ENCODE measurements at places on chromosomes 4 and X.

DNA sequence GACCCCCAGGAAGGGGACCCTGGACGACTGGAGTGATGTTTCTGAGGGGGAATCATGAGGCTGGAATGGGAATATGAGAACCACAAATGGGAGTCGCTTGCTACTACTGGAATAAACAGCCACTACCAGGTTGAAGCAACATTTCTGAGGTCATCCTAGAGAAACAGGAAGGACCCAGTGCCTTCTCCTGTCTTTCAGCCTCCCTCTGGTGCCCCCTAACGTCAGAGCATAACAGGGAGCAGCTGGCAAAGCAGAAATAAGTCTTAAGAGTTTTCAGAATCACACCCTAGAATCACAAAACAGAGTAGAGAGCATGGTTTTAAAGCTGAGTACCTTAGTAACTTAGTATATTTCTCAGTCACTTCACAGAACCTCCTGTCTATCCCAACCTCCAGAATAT lies 347.8 kb upstream of the PITX2 start:
- peak; percentile 1 for DNase-seq

GRCh38 chr4:88999392-88999930 lies 57.5 kb downstream of the FAM13A start:
- DNase-seq: no peak

GRCh38 chrX:47902161-47902560 lies 65.5 kb downstream of the ZNF81 start:
- no peak for DNase-seq

GRCh38 chr4:181569553-181569952 lies 673.6 kb upstream of the TENM3 start:
- DNase-seq: peak; percentile 57

- no peak for DNase-seq
Measured at GRCh38 chr4:168656055-168656660, 159.3 kb downstream of the PALLD start.

- DNase-seq: no peak
Measured at GRCh38 chrX:74195605-74196004, 108.4 kb upstream of the ZCCHC13 start.

- peak; percentile 45 for DNase-seq
Measured at GRCh38 chr4:82293304-82293703, 80.5 kb downstream of the HNRNPD start.

- no peak for DNase-seq
Measured at GRCh38 chr4:154960476-154960875, 179.4 kb downstream of the RBM46 start.

DNA sequence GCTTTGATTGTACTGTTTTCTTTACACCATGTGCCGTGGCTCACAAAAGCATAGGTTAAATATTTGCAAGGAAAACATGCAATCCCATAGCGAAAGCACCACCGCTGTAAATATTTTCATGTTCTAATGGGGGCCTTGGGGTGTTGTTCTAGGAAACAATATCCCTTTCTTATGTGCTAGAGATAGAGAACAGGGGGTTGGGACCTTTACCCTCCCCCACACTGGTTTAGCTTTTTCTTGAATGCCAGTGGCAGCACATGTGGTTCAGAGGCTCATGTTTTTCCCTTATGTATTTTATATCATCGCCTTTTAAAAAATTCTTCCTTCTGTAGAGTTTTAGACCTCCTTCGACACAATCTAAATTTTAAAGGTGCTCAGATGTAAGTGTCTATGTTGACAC lies 422.6 kb upstream of the TENM3 start:
- no peak for DNase-seq

- DNase-seq: no peak
Measured at GRCh38 chr4:39900966-39901365, 76.7 kb downstream of the PDS5A start.

GRCh38 chr4:150145090-150145945 lies 67.1 kb downstream of the DCLK2 start:
- no peak for DNase-seq

DNA sequence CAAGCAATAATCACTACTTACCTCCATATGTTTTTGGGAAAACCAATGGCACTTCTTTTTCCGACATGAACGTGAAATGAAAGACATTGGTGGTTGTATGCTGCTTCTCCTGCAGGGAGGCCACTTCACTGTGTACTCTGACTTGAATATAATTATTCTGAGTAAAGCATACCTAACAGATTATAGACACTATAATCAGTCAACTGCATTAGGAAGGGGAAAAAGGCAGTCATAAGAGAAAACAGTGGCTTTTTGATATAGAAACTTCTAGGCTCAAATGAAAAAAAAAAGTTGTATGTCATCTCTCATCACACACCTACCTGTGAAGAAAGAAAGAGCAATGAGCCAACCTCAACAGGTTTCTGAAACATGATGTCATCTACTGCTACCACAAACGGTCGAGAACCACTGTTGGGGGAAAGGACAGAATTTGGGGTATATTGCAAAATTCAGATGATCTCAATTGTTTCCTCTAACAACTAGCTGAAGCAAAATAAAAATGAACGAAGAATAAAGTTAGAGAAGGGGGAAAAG lies 37.4 kb downstream of the PRDX4 start:
- no peak for DNase-seq

DNA sequence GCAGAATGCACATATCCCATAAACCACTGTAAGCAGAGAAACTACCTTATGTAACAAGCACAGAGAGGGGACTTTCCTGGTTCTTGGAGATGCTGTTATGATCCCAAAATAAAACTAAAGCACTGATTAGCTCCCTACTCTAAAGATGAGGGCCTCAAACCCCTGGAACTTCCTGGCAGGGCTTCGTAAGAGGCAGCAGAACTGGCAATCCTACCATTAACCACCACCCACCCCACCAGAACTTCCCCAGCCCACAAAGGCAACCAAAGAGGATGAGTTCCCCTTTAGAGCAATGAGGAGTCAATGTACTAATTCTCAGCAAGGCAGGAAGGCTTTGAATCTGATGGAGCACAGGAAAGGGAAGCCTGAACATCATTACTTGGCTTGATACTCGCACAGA lies 436.5 kb upstream of the FRG1 start:
- DNase-seq: no peak

GRCh38 chr4:161663844-161664243 lies 500.0 kb downstream of the FSTL5 start:
- no peak for DNase-seq

DNA sequence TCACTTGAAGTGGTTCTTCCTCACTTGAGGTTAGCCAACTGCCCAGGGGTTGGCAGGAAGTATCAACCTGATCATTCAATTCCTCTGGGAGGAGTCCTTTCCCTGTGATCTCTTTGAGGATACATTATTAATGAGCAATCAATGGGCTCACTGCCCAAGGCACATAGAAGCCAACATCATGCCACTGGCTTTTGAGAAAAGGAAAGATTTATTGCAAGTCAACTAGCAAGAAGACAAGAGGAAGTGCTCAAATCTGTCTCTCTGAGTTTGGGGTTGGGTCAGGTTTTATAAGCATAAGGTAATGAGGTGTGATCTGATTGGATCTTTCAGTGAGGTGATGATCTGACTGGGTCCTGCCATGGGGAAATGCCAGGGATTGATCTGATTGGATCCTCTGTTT lies 39.6 kb downstream of the FGFBP1 start:
- DNase-seq: no peak

GRCh38 chr4:34289489-34289888 lies 1954.8 kb downstream of the ARAP2 start:
- no peak for DNase-seq

DNA sequence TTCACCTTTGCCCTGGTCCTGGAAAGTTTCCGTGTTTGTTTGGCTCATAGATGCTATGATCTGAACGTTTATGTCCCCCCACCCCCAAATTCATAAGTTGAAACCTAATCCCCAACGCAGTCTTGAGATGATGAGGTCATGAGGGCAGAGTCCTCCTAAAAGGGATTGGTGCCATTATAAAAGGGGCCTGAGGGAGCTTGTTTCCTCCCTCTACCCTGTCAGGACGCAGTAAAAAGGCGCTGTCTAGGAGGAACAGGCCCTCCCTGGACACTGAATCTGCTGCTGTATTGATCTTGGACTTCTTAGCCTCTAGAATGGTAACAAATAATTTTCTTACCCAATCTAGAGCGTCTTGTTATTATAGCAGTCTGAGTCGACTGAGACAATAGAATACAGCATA lies 2190.6 kb upstream of the TENM3 start:
- no peak for DNase-seq

Measured in GM13976 (cell line).